AG08395 (cell line): ENCODE measurements at places on chromosomes 11 and 22.

- no peak for DNase-seq
Measured at GRCh38 chr22:45649809-45650208, 21.8 kb upstream of the ATXN10 start.

GRCh38 chr11:69000831-69001242 lies 12.2 kb downstream of the MRGPRF start:
- DNase-seq, result peak; percentile 92

DNA sequence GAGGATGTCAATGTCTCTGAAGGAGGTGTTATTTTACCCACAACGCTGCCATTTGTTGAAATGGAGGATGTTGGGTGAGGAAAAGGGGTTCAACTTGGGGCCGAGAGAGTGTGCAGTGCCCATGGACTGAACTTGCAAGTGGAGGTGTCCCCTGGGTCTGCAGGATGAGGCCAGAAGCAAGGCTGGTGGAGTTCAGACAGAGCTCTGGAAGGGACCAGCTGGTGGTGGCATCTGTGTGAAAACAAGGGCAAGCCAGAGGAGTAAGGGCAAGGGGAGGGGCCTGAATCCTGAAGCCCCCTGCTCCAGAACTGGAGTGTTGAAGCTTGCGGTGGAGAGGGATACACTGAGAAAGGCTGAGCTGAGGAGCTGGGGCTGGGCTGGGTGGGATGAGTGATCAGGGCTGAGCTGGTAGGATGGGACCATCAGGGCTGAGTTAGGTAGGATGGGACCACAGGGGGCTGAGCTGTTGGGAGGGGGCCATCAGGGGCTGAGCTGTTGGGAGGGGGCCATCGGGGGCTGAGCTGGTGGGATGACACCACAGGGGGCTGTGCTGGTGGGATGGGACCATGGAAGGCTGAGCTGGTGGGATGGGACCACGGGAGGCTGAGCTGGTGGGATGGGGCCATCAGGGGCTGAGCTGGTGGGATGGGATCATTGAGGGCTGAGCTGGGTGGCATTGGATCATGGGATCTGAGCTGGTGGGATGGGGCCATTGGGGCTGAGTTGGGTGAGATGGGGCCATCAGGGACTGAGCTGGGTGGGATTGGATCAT lies 13.4 kb upstream of the CTSD start:
- no peak for DNase-seq

DNA sequence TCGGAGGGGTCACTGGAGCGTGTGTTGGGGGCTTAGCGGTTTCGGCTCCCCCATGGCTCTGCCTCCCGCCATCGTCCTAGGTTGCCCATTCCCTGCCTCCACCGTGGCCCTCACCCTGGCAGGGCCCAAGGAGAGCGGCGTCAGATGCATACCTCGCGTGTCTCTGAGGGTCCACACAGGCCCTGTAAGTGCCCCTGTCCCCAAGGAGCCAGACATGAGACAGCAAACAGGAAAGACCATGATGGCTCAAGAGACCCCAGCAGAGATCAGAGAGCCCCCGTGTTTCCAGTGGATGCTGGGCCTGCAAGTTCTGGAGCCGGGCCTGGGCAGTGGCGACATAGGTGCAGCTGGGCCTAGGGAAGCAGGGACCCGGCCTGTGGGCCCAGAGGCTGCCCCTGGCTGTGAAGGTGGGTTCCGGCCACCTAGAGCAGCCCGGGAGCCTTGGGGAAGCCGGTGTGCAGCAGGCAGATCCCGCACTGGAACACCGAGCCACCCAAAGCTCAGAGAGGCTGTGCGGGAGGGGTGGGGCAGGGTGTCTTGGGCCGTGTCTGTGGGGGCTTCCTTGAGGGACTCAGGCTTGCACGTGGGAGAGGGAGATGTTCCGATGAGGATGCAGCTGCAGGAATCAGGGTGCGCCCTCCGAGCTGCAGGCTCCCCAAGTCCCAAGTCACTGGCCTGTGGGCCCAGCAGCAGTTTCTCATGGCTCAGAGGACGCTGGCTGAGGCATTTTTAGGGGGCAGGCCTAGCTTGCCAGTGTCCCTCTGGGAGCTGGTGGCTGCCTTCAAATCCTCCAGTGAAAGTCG lies 126.4 kb downstream of the KCNQ1OT1 start:
- no peak for DNase-seq

DNA sequence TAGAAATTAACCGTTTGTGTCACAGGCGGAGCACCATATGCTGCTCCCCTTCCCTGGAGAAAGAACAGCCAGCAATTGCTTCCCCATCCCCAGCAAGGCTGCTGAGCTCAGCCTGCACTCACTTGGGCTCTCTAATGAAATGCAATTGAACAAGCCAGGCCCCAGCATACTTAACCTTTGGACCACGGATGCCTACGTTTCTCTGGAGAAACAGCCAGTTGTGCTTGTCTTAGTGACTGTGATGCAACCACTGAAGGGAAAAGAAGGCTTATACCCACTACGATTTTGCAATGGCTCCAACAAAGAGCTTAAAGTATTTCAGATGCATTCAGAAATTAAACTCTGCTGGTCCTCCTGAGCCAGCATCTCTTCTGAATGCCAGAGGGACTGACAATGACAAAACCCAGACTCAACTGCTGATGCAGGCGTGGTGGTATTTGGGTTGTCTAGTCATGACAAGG lies 51.3 kb upstream of the SESN3 start:
- DNase-seq, result peak; percentile 18

DNA sequence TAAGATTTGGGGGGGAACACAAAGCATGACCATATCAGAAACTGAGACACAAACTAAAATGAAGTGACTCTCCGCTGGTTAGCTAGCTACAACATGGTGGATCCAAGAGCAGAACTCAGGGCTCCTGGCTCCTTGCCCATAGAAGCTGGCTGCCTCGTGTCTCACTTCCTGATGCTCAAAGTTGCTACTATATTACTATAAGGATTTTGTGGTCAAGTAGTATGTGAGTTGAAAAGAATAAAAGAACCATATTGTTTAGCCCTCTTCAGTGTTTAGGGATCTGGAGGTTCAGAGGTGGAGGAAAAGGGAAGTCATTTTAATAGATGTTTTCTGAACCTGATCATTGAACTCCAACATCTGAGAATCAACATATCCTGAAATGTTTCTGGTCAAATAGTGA lies 16.9 kb upstream of the SIK2 start:
- DNase-seq, result peak; percentile 52

GRCh38 chr22:41290262-41291221 lies 4.6 kb upstream of the RANGAP1 start:
- DNase-seq, result peak; percentile 74
